ENCODE measurements at places on chromosomes 1 and 21.
A peak's percentile ranks its signal among the peaks of the same experiment; 100 is the strongest.

DNA sequence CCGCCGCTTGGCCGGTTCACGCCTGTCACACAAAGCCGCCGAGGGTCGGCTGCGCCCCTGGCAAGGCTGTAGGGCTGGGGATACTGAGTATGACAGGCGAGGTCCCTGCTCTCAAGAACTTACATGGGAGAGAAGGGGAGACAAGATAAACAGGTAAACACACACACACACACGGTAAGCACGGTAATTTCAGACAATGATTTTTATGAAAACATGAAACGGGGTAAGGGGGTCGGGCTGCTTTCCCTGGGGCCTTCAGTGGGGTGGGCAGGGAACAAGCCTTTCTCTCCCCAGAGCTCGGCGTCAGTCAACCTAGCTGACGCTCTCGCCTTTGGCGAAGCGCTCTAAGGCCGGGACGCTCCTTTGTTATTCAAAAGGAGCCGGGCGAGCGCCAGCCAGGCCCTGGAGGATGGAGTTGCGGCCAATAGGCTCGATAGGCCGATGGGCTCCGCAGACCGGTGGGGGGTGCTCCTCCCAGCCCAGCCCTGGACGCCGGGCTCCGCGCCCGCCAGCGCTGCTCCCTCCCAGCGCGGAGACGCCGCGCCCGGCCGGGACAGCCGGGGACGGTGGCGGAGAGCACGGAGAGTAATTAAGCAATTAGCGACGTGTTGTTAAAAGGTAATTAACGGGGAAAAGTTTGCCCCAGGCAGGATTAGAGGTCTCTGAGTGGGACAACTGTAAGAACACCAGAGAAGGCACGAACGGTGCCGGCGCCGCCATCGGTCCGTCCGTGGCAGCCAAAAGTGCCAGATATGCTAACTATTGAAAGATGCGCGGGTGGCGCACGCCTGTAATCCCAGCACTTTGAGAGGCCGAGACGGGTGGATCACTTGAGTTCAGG, 950 bp upstream of the INKA2 start:
- no peak for DNase-seq

- DNase-seq = no peak
Observed at GRCh38 chr1:210251680-210252490, 19.3 kb downstream of the SERTAD4 start.

GRCh38 chr1:203049077-203049476, 22.8 kb downstream of the PPFIA4 start:
- DNase-seq = no peak

- no peak for DNase-seq
Observed at GRCh38 chr1:239841631-239842030, 250.1 kb upstream of the FMN2 start.

DNA sequence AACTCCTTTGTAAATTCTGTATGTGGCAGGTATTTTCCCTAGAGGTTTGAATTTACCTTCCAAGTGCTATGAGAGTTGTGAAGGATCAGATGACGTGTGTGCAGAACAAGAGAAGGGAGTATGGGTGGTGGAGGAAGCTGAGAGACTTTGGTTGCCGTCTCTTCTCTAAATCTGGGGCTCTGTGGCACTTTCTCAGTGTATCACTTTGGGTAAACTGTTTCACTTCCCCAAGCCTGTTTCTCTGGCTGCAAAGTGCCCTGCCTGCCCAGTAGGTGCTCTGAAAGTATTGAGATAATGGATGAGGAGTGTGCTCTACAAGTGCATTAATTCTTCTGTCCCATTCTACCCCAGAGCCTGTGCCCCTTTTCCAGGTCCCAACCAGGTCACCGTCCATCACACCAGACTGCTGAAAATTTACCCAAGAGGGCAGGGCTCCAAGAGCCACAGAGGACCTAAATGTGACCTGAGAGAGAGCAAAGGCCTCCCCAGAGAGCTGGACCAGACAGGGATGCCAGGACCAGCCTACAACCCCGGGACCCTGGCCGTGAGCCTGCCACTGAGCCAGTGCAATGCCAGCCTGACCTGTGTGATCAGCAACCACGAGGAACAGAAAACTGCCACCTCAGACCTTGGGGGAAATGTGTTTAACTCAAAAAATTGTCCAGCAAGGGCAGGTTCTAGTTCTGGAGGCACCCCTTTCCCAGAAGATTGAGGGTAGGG, 131.6 kb upstream of the ETV3 start:
- no peak for DNase-seq

DNA sequence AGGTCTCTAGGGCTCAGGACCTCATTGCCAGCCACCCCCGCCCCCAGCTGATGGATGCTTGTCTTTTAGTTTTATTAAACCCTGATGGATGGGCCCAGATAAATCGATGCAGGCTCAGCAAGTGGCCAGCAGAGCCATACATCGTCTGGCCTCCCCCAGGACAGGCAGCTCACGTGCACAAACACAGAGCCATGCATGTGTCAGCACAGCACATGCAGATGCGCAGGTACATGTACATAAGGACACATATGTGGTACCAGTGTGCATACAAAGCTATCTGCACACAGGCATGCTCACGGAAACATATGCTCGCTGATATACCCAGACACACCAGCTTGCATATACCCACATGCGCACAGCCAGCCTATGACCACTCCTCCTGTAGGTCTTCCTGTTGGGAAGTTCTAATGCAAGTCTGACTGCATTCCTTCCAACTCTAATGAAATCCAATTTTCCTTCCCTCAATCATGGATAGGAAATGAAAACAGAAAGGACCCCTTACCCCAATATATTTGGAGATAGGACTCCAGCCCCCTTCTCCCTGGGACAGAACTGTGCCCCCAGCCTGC, 897 bp downstream of the COL16A1 start:
- DNase-seq = no peak

DNA sequence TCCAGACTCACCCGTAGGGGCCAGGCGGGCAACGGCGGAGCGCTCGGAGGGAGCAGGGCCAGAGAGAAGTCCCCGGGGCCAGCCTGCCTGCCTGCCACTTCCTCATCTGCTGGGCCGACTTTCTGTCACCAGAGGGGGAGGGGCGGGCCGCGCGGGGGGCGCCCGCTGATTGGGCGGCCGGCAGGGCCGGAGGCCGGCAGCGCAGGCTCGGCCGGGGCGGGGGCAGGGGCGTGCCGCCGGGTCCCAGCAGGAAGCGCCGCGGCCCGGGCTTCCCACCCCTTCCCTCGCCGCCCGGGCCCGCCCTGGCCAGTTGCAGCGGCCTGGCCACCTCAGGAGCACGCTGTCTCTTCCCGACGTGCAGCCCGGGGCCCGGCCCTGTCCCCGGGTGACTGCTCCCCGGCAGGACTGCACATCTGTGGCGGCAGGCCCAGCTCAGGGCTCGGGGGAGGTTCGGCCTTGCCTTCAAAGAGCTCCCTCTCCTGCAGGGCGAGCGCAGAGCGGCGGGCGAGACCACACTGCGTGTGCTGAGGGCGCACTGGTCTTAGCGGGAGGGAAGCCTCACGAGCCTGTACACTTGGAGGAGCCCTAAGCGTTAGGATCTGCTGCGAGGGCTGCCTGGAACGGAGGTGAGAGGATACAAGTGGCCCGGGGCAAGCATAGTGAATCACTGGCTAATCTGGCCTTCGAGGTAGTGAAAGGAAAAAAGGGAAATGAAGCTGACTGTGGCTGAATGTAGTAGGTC, at the start of gene ELOVL1:
TSS of gene ELOVL1 (minus strand) at position 108 of the 742 bp plus-strand sequence. CDS start 2,402 bp downstream, outside the sequence.
- DNase-seq = peak; percentile 84

GRCh38 chr1:175866776-175867175, 123.4 kb upstream of the TNR start:
- DNase-seq = no peak

DNA sequence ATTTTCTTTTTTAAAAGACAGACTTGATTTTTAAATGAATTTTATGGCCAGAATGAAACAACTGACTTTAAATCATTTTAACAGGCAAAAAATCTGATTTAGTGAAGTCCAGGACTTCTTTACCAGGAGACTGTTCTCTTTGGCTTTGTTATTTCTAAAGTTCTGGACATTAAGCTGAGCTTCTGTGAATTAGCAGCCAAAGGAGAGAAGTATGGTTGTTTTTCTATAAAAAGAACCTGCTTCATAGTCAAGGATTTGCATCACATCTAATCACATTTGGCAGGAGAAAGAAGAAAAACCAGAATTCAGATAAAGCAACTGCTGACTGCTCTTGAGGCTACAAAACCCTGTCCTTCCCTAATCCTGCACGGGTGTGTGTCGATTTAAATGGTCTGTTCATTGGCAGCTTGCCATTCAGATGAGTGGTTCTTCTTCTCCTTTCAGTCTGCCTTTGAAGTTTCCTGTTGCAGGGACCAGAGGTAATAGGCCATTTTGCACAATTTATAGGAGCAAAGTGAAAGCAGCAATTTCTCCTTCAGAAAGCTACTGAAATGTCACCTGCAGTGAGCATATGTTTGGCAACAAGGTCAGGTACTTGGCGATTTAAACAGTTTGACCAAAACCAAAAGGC, 215.4 kb downstream of the OLFM3 start:
- DNase-seq = no peak
